ENCODE measurements at places on chromosomes 11 and 22.

GRCh38 chr11:58513747-58514367, 6.0 kb upstream of the OR5B21 start:
- no peak for DNase-seq

GRCh38 chr11:7348432-7349304, 97.0 kb downstream of the SYT9 start:
- DNase-seq, result no peak

- no peak for DNase-seq
Observed at GRCh38 chr22:34885852-34886251, 180.1 kb upstream of the ISX start.

- DNase-seq, result no peak
Observed at GRCh38 chr11:31764766-31765165, 46.4 kb downstream of the PAX6 start.

- peak; percentile 55 for DNase-seq
Observed at GRCh38 chr11:119481021-119481666, 58.2 kb upstream of the THY1 start.

GRCh38 chr11:88531831-88532230, 194.3 kb upstream of the CTSC start:
- DNase-seq, result no peak

- DNase-seq, result no peak
Observed at GRCh38 chr11:88521399-88521798, 183.9 kb upstream of the CTSC start.

- no peak for DNase-seq
Observed at GRCh38 chr22:41816241-41816640, 15.8 kb downstream of the CCDC134 start.

DNA sequence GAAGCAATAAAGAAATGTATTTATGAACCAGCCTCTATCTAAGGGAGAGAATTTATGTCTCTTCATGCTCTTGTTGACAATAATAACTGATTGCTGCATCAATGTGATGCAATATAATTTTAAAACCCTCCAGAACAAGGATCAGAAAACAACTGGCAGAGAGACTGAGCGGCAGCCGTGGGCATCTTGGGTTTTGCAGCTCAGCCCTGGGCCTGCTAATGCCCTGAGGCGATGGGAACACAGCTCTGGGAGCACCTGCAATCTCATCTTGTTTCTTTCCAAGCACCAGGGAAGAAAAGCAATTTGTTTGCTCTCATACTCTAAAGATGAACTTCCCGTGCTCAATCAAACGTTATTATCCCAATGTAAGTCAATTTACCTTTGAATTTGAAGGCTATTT, 245.7 kb downstream of the ST3GAL4 start:
- no peak for DNase-seq

DNA sequence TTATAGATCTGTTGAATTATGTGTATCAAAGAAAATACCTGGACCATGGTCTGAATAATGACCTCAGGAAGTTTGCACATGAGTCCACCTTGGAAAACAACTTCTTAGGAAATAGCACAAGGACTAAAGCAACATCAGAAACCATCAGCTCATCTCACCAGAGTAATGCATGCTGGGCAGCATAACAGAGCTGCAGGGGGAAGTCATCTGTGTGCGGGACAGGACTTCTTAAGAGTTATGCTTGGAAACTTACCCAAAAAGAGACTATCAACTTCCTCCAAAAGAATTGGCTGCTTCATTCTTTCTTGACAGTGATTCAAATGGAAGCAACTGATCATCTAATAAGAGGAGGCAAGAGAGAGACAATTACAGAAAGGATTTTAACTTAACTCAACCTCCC, 2.5 kb downstream of the OR56B4 start:
- no peak for DNase-seq

- no peak for DNase-seq
Observed at GRCh38 chr11:114673661-114674060, 4.7 kb upstream of the NXPE2 start.

DNA sequence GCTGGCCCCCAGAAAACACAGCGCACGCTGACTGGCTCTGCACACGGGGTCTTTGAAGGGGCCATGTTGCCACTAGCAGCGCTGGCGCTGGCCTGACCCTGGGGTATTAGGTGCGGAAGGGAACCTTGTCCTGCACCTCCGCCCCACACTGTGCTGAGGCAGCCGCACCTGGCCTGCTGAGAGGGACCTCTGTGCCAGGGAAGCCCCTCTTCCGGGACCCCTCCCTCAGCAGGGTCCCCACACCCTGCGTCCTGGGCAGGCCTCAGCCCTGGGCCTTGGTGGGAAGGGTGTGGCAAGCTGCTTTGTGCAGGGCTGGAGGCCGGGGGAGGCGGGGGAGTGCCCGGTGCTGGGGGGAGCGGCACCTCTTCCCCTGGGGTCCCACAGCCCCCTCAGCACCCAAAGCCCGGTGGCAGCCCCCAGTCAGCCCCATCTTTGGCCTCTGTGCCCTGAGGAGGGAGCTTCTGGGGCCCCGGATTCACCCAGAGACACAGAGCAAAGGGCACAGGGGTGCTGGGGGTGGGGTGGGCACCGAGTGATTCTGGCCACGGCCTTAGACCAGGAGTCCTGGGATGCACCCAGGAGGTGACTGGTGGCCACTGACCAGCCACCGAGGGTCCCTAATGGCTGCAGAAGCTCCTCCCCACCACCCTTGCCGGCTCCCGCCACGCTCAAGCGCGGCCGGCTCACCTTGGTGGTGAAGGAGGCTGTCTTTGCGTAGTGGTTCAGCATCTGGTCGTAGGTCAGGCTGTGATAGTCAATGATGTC, 11.4 kb downstream of the TTLL8 start:
- DNase-seq, result no peak

DNA sequence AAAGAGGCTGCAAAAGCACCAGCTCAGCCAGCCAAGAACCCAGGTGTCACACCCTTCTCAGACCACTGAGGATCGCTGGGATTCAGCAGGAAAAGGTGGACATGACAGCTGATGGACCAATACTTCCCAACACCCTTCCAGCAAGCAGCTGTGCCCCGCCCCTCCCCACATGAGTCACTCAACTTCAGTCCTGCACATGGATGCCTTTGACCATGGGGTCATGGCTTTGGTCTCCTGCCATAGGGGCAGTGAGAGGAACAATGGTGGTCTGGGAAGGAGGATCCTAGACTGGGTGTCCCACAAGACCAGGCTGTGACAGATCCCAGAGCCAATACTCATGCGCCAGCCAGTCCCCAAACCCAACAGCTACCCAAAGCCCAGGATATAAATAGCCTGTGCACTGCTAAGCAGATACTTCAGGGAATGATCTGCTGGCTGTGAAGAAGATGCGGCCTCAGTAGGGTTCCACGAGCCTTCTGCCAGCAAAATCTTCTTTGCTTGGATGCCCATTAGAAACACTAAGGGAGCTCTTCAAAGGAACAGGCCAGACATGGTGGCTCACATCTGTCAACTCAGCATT, 5.5 kb upstream of the RGL4 start:
- no peak for DNase-seq

GRCh38 chr22:29701155-29701999, 18.4 kb upstream of the CABP7 start:
- peak; percentile 14 for DNase-seq

GRCh38 chr22:47787501-47788227, 1025.2 kb downstream of the TBC1D22A start:
- DNase-seq, result no peak

GRCh38 chr22:33002035-33002434, 56.1 kb downstream of the SYN3 start:
- no peak for DNase-seq

DNA sequence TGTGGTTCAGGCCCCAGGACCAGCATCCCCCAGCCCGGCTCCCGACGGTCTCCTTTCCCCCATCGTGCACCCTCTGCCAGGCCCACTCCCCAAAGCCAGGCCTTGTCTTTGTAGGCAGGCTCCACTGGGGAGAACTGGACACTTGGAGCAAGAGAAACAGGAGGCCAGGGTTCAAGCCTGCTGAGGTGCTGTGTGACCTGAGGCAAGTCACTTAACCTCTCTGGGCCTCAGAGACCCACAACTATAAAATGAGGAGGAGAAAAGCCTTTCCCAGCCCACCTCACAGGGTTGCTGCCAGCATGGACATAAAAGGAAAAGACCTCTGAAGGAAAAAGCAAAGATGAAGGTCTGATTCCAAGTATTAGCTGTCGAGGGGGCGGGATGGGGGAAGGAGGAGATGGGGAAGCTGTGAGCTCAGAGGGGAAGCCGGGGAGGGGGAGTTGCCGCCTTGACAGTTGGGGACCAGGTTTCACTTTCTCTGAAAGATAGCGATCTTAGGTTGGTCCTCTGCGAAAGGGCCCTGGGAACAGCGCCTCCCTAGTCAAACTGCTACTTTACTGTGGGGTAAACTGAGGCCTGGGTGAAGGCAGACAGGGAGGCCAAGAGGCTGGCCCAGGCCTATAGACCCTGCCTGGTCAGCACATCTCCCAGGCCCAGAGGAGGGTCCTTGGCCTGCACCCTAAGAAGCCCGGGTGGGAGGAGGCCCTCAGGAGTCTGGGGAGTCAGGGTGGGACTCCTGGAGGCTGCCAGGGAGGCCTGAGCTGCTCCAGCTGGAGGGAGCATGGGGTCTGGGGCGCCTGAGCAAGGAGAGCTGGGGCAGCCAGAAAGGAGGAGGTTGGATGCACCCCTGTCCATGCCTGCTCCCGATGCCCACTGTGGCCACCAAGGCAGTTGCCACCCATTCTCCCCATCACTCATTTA, 991 bp upstream of the OSM start:
- DNase-seq, result peak; percentile 61

GRCh38 chr11:44505581-44506054, 59.8 kb upstream of the CD82 start:
- DNase-seq, result no peak

DNA sequence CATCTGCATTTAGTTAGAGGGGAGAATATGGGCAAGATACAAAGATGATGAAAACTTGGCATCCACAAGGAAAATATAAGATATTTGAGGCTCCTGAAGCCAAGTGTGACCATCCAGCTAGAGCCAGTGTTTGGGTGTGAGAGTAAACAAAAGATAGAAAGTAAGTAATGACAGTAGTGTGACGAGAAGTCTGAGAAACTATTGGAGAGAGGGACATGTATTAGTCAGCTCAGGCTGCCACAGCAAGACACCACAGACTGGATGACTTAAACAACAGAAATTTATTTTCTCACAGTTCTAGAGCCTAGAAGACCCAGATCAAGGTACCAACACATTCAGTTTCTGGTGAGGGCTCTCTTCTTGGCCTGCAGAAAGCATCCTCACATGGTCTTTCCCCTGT, 6.4 kb upstream of the CCKBR start:
- no peak for DNase-seq

GRCh38 chr11:95108671-95109551, 19.3 kb downstream of the ENDOD1 start:
- no peak for DNase-seq

- DNase-seq, result peak; percentile 56
Observed at GRCh38 chr11:94602430-94603372, 35.5 kb downstream of the PIWIL4 start.

- DNase-seq, result peak; percentile 75
Observed at GRCh38 chr11:267491-267994, 10.7 kb upstream of the NLRP6 start.

DNA sequence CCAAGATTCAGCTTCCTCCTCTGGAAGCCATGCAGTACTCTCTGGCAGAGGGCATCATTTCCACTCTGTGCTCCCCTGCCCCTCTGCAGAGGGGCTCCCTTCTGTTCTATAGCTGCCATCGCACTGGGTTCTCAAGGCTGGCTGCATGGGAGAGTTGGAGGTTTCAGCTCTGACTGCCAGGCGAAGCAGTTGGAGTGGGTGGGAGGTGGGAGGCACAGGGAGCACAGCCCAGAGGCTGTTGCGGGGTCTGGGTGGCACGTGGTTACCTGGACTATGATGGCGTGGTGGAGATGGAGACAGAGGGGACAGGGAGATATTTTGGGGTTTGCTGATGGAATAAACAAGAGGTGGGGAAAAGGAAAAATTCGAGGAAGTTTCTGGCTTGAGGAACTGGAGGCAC, 4.8 kb downstream of the PMM1 start:
- no peak for DNase-seq

DNA sequence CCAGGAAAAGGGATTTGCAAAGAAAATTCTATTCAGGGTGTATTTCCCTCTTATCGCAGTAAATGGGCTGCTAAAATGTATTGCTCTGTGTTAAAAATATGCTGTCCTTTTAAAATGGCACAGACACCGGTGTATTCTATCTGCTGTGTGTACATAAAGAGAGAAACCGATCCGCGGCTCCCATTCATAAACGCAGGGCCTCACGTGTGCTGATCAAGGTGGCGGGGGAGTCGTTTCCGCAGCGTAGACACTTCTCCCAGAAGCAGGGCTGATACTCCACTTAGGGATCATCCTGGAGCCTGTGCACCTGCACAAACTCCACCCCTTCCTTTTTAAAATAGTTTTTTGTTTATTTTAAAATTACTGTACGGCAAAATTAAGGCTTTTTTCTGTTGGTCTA, 26.1 kb upstream of the IGSF9B start:
- DNase-seq, result no peak

DNA sequence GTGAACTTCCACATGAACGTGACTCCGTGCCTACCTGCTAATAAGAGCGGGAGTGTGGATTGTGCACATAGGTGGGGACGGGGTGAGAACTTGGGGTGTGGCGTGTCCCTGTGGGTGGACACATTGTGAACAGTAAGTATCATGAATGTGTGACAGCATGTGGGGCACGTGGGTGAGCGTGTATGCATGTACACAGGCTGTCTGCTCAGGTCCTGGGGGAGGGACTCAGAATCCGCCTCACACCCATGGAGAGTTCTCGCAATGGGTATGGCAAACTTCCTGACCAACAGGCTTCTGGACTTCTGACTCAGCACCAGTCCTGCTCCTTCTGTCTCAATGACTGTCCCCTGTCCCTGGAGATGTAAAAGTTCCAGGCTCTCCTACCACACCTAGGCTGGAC, 222.9 kb downstream of the ST3GAL4 start:
- no peak for DNase-seq

DNA sequence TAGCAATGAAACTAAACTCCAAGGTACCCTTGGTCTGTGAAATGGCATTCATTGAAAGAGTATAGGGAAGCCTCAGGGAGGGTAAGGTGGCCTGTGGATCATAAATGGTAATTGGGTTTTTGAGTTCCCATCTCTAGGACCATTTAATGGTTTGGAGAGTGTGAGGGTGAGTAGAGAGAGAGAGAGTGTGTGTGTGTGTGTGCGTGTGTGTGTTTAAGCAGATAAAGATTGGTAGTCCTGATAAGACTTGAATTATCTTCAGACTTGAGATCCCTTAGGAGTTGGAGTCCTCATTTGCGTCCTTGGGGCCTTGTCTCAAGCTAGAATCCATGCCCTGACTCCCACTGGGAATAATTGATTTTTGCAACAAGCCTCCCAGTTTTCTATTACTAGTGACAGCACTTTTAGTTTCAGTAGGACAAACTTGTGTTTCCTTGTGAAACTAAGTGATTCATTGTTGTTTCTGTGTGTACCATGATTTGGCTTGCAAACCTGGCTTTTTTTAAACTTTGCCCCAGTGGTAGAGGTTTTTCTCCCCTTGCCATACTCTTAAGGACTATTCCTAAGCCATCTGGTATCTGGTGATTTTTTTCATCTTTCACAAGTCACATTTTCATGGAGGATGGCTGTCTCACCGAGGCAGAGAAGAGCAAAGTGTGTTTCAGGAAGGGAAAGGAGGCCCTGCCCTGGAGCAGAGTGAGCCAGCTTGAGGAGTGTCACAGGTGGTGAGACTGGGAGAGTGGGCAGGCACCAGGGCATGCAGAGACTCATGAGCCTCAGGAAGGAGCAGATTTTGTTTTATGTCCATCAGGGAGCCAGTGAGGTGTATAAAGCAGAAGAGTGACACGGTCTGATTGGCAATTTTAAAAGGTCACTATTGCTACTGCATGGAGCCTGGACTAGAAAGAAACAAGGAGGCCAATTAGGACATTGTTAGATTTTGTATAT, 26.7 kb downstream of the ALKBH3 start:
- no peak for DNase-seq
